Glutamatergic neuron (in vitro differentiated cells): ENCODE measurements at places on chromosomes 2 and 18. TPM values are rescaled to one million over a fixed set of nuclear protein-coding genes. Genes with fewer than 3 reads are reported as not detected.

ALPP gene
- total RNA-seq: 0.34 TPM

- peaks cover 3% of the 10 kb centered on the region for H3K27me3 ChIP-seq
- H3K27ac ChIP-seq: peak overlapping the region; percentile 49
- no peak for DNase-seq
- H3K36me3 ChIP-seq: no peaks in the 10 kb centered on the region
- no peak overlapping the region for H3K4me3 ChIP-seq
Measured at GRCh38 chr18:41144441-41144840, 810.6 kb upstream of the PIK3C3 start.

GRCh38 chr18:49380801-49381200 lies 79.6 kb downstream of the DYM start:
- H3K4me1 ChIP-seq: no peaks in the 10 kb centered on the region
- H3K27ac ChIP-seq: no peak overlapping the region
- no peak overlapping the region for H3K4me3 ChIP-seq
- peaks cover 5% of the 10 kb centered on the region for H3K36me3 ChIP-seq
- no peak for DNase-seq
- H3K27me3 ChIP-seq: no peaks in the 10 kb centered on the region

GRCh38 chr18:70181015-70181414 lies 24.5 kb downstream of the RTTN start:
- no peaks in the 10 kb centered on the region for H3K27me3 ChIP-seq
- no peak for DNase-seq
- no peaks in the 10 kb centered on the region for H3K4me1 ChIP-seq
- H3K36me3 ChIP-seq: no peaks in the 10 kb centered on the region
- H3K27ac ChIP-seq: no peak overlapping the region
